Stimulated activated CD8-positive, alpha-beta memory T cell treated with anti-CD3 and anti-CD28 coated beads, Interleukin-7, amount 100 ng/mL, for 1 hour (primary cell): ENCODE measurements at places on chromosomes 1 and 21.
A peak's percentile ranks its signal among the peaks of the same experiment; 100 is the strongest.

- no peak for DNase-seq
Observed at GRCh38 chr21:37658817-37659458, 257.3 kb downstream of the KCNJ6 start.

DNA sequence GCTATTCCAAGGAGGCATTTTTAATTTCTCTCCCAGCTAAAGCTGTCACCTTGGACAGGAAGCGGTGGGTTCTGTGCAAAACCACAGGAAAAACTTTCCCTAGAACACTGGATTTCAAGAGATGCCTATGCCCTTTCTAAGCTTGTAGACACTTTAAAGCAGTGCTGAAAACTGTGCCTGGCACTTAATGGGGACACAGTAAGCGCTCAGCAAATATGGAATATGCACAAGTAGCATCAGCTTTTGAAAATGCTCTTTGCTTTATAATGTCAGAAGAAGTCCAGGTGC is 50.9 kb upstream of the TARBP1 start:
- no peak for DNase-seq

DNA sequence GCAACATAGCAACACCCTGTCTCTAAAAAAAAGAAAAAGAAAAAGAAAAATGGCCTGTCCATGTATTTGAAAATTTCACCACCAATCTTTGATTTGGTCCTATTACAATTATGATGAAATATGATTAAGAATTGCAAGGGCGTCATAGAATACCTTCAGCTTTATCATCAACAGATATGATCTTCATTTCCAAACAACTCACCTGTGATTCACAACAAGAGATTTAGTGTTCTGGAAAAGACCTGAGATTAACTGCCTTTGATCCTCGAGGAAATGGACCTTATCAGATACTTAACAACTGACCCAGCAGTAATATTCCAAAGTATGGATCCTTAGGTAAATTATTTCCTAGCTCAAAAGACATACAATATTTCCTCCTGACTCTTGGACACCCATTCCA is 3.5 kb upstream of the GSTM4 start:
- DNase-seq = no peak

DNA sequence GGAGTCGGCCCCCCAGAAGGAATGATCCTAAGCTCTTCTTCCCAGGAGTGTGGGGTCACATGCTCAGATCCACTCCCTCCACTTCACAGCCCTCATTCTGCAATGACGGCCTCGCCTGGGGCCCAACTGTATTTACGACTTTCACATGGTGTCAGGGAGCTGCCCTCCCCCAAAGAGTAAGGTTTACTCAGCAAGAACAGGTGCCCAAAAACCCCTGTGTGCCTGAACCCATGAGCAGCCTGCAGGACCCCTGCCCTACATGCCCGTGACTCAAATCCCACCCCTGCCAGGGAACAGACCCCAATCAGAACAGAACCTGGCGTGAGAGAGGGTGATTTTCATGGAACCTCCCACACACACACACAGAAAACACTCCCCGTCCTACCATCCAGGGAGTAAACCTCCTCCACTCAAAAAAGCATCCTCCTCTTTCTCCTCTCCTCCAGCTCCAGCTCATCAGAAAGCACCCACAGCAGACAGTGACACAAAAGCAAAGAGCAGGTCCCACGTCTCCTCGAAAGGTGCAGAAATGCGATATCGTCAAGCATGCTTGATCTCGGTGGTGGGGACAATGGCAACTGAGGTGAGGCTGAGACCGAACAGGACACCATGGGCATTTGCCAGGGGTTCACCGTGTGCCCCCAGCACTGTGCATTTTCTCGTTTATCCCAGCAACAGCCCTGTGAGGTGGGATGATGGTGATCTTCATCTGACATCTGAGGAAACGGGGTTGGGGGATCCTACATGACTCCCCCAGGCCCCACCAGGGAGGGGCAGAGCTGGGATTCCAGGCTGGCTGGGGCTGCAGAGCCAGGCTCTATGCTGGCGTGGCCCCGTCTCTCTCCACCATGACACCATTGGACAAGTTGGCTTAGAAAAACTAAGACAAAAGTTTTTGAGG is 397.9 kb downstream of the NPHP4 start:
- DNase-seq = no peak

- no peak for DNase-seq
Observed at GRCh38 chr1:151828921-151829320, 2.7 kb downstream of the RORC start.

DNA sequence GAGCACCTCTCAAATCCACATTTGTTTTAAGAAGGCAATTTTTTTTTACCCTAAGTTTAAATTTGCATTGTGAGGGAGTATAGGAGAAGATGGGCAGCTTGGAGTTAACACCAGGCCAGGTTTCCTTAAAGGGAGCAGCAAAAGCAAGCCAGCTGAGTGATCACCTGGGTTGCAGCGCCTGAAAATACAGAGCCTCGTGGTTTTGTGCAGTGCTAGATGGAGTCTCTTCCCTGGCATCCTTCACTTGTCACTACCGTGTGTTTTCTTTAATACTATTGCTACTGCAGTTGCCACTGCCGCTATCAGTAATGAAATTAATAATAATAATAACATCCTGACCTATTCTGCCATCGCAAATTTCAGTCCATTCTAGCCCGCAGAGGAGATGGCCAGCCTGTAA is 35.2 kb upstream of the VAV3 start:
- no peak for DNase-seq

GRCh38 chr21:25721987-25722386 is 12.7 kb downstream of the ATP5PF start:
- no peak for DNase-seq

DNA sequence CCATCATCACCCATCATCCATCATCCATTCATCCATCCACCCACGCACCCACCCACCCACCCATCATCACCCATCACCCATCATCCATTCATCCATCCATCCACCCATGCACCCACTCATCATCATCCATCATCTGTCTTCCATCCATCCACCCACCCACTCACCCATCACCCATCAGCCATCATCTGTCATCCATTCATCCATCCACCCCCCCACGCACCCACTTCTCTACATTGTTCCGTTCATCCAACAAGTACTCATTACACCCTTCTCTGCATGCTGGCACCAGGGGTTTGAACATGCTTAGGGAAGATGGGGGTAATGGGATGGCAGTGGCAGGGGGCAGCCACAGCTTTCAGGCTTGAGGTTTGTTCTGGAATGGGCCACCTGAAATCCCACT is 82.1 kb downstream of the ADARB1 start:
- DNase-seq = no peak

- no peak for DNase-seq
Observed at GRCh38 chr1:19124273-19124672, 85.8 kb downstream of the UBR4 start.

DNA sequence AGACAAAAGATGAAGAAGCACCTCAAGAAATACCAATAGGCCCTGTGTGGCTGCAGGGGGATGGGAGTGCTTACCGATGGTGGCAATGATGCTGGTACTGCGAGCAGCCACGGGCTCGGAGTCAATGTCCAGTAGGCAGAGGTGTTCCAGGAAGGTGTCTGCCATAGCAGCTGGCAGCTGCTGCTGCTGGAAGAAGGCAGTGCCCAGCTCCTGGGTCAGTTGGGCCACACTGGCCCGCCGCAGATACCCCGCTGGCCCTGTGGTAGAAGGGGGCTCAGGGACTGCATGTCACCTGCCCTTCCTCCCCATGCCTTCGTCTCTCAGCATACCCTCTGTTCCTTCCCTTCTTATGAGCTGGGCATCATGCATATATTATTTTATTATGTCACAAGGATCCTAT is 1.2 kb downstream of the PKLR start:
- no peak for DNase-seq

- DNase-seq = no peak
Observed at GRCh38 chr1:151370211-151370911, 2.1 kb downstream of the SELENBP1 start.

DNA sequence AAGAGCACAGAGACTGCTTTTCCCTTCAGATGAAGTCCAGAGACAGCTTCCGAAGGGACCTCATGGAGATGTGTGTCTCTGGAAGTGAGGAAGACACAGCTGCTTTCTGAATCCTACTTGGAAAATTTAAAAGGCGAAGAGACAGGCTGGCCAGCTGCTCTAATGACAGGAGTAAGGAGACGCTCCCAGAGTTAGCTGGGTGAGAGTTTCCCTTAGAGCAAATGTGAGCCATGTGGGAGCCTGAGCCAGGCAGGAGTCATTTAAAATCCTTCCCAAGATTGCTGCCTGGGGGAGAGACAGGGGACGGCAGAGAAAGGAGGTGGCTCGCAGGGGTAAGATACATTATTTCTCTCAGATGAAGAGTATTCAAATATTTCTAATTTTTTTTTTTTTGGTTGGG is 53.1 kb downstream of the ZNF326 start:
- no peak for DNase-seq

DNA sequence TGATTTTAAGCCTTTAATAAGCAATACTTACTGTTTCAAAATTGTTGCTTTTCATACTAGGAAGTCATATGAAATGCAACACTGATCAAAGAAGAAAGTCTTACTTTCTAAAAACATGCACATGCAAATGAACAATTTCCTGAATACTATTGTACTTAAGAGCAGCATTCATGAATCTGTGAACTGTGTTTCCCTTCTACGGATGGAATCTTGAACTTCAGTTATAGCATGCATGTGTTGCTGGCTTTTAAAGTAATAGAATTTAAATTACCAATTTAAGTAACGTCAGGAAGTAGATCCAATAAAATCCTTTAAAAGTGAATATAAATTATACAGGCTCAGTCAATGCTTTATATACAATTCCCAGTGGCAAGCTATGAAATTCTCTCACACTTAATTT is 348.9 kb downstream of the KCNT2 start:
- no peak for DNase-seq

DNA sequence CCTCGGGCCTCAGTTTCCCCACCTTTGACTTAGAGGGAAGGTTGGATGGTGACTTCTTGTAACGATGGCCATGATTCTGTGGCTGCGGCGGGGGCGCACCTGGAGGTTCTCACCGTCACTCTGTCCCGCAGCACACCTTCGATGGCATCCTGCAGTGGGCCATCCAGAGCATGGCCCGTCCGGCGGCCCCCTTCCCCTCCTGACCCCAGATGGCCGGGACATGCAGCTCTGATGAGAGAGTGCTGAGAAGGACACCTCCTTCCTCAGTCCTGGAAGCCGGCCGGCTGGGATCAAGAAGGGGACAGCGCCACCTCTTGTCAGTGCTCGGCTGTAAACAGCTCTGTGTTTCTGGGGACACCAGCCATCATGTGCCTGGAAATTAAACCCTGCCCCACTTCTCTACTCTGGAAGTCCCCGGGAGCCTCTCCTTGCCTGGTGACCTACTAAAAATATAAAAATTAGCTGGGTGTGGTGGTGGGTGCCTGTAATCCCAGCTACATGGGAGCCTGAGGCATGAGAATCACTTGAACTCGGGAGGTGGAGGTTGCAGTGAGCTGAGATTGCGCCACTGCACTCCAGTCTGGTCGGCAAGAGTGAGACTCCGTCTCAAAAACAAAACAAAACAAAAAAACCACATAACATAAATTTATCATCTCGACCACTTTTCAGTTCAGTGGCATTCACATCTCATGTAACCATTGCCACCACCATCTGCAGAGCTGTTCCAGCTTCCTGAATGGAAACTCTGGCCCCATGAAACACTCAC is 2.1 kb upstream of the PFKL start:
- DNase-seq = peak; percentile 56

- no peak for DNase-seq
Observed at GRCh38 chr1:214496126-214496525, 55.3 kb downstream of the PTPN14 start.

DNA sequence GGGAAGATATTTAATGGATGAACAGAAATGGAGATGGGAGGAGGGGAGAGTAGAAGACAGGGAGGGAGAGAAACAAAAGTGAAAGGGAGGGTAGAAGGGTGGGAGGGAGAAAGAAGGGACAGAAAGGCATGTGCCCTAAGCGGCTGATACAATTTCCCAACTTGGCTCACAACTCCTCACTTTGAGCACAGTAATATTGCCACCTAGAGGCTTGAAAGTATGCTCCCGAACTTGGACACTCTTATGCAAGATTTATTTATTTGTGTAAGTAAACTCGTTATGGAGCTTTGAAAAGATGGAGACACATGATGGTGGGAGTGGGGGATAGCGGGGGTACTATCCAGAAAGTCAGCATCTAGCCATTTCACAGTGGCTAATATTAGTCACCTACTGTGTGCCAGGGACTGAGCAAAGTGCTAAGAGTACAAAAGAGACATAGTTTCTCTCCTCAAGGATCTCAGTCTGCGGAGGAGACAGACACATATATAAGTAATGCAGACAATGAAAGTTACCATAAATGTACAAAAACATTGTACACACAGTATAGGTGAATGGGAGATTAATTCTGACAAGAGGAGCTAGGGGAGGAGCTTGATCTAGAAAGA is 189.7 kb downstream of the SEC16B start:
- no peak for DNase-seq

DNA sequence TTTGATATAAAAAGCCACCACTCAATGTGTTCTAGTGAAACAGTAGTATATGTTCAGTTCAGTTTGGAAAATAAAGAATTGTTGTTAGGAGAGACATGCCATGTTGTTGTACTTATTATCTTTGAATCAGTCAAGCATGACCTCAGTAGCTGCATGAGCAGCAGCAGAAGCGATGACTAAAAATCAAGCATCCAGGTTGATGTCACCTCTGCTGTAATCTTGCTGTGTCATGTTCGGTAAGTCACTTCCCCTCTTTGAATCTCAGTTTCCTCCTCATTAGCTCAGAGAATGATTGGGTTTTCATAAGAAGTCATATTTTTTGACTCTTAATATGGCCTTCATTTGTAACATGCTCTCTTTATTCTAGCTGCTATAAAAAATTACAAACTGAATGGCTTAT is 428.4 kb upstream of the B3GALT2 start:
- DNase-seq = no peak

DNA sequence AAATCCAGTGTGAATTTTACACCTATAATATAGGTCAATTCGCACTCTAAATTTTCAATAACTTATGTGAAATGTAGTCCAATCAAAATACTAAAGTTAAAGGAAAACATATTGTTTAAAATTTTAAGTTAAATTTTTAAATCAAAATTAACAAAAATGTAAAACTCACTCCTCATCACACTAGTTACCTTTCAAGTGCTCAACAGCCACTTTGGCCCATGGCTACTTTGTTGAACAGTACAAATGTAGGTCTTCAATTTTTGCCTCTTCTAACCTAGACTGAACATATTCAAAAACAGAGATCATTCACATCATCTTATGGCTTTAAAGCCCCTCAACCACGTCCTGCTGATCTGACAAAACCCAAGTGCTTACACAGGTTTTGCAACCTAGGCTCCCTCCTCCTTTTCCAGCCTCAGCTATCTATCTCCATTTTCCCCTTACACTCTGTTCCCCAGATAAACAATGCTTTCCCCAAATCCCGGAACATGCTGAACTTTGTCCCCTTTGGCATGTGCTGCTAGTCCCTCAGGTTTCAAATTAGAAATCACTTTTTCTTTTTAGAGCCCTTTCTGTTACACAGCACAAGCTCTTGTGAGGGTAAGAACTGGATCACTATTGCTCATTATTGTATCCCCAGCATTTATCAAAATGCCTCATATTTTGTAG is 110.6 kb downstream of the AKT3 start:
- no peak for DNase-seq

- DNase-seq = no peak
Observed at GRCh38 chr21:32298148-32298559, 501 bp upstream of the MRAP start.
